Mammary microvascular endothelial cell (primary cell): ENCODE measurements at places on chromosomes 1 and 21. TPM values are rescaled to one million over a fixed set of nuclear protein-coding genes. Genes with fewer than 3 reads are reported as not detected.

ARHGAP30 gene
- total RNA-seq: 0.13 and 0.20 TPM in 2 replicates

UBXN10 gene
- 0.07 and 0.39 TPM in 2 replicates for total RNA-seq

ERG gene
- total RNA-seq: 62.9 and 65.4 TPM in 2 replicates

FCGR1A gene
- total RNA-seq: not detected in 2 replicates

UBE2U gene
- not detected in 2 replicates for total RNA-seq

STYXL2 gene
- total RNA-seq: not detected in 2 replicates

HTR6 gene
- not detected in 2 replicates for total RNA-seq

LRRC71 gene
- 0.34 TPM in 1 of 2 replicates, not detected in the other for total RNA-seq

CCDC27 gene
- not detected in 2 replicates for total RNA-seq

HSF2BP gene
- total RNA-seq: 0.05 and 0.13 TPM in 2 replicates

BLACAT1 gene
- 0.05 and 0.07 TPM in 2 replicates for total RNA-seq

DEPDC1 gene
- 24.8 and 28.8 TPM in 2 replicates for total RNA-seq
